ENCODE measurements at places on chromosomes 1 and 21. TPM values are rescaled to one million over a fixed set of nuclear protein-coding genes. Genes with fewer than 3 reads are reported as not detected.

Gene SPRR2A
- not detected for polyA plus RNA-seq

Gene TPR
- polyA plus RNA-seq: 9.6 TPM

Gene SPOCD1
- 0.70 TPM for polyA plus RNA-seq

Gene RHBG
- not detected for polyA plus RNA-seq

Gene GNG4
- 31.9 TPM for polyA plus RNA-seq

Gene GRHL3
- 0.63 TPM for polyA plus RNA-seq

Gene SLC9C2
- polyA plus RNA-seq: not detected

Gene DNAJB4
- 16.0 TPM for polyA plus RNA-seq

Gene DPT
- 128 TPM for polyA plus RNA-seq

Gene AKR7A3
- 78.3 TPM for polyA plus RNA-seq

Gene OR2T33
- polyA plus RNA-seq: not detected

Gene HDAC1
- polyA plus RNA-seq: 180 TPM

Gene LAPTM5
- polyA plus RNA-seq: 132 TPM

Gene KISS1
- polyA plus RNA-seq: not detected

Gene KCNE2
- 0.92 TPM for polyA plus RNA-seq

Gene ITGB2
- 21.0 TPM for polyA plus RNA-seq

Gene PTPN7
- 18.2 TPM for polyA plus RNA-seq

Gene CELA3B
- 6.9 TPM for polyA plus RNA-seq

Measured in sigmoid colon (tissue), 7 donors.